ENCODE measurements at places on chromosomes 6 and 20.

GRCh38 chr6:158031381-158032353, 50.0 kb downstream of the SYNJ2 start:
- peak; percentile 85 for DNase-seq

DNA sequence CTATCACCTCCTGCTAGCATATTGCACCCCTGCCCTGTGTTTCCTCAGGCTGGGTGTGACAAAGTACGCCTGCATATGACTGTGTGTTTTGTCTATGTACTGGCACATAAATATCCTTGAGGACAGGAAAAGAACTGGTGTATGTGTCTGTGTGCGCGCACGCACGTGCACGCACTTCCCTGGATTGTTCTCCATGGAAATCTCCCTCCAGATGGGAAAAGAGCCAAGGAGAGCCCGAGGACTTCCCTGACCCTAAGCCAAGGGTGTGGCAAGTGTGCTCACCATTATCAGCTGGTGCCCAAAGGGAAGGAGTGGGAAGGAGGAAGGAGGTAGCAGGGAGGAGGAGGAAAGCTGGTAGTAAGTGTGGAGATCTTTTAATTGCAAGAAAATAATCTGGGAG, 117.6 kb downstream of the HIVEP2 start:
- no peak for DNase-seq

DNA sequence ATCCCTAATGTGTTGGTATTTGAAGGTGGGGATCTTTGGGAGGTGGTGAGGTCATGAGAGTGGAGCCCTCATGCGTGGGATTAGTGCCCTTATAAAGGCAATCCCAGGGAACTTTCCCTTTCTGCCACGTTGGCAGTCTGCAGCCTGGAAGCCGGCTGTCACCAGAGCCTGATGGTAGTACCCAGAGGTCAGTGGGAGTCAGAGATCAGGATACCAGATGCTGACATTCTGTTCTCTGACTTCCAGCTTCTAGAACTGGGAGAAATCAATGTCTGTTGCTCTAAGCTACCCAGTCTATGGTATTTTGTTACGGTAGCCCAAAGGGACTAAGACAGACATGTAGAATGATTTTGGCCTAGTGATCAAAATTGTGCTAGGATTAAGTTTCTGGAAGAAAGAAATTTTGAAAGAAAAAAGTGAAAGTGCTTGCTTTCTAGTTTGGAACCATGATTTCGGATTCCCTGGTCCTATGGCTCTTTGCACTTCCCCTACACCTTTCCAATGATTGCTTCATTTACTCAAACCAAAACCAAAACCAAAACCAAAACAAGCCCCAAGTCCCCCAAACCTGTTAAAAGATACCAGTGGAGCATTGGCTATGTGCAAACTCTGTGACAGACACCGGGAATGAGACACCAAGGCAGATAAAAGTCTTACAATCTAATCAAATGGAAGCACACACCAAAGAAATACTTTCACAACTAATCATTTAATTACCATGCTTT, 173.7 kb upstream of the ZNF217 start:
- no peak for DNase-seq

GRCh38 chr6:107330168-107330567, 129.2 kb downstream of the PDSS2 start:
- no peak for DNase-seq

DNA sequence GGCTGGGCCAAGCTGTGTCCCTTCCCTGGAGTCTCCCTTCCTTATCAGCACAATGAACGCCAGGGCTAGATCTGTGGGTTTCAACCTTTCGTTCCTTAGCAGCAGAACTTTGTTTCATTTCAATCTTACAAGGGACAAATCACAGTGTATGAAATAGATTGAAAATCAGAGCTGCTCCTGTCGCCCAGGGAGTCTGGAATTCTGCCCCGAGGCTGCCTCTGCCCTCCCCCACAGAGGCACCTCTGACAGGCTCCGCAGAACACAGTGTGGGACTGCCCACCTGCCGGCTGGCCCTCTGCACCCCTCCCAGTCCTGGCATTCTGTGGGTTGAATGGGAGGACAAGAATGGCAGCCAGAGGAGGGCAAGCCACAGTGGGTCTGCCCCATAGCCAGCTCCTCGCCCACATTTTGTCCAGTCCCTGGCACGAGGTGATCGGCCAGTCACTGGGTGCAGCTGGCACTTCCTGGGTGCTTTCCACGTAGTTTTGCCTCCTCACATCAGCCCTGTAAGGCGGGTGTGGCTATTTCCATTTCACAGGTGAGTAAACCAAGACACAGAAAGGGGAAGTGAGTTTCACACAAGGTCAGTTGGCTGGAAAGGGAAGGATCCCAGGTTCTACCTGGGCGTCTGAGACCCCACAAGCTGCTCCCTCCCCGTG, 26.1 kb downstream of the MANBAL start:
- no peak for DNase-seq
